ENCODE measurements at places on chromosomes 6 and 20. TPM values are rescaled to one million over a fixed set of nuclear protein-coding genes. Genes with fewer than 3 reads are reported as not detected.

DNA sequence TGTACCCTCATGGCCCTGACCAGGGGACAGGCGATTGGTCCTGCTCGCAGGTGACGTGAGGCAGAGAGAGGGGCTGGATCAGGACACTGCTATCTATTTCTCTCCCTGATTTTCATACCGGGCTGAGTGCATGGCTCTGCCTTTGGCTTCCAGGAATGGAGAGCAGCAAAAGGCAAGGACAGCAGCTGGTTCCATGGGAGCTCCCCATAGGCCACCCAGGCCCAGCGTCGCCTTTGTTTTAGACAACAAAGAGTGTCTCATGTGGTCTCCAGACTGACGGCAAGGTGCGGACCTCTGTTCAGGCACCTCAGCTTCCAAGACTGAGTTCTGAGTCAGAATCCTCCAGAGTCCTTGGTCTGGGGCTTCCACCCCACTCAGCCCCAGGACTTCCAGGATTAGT, 123.1 kb downstream of the VEGFA start:
- ATAC-seq: no peak

GRCh38 chr6:34680802-34681515, 15.6 kb downstream of the ILRUN start:
- ATAC-seq: peak; percentile 75

DNA sequence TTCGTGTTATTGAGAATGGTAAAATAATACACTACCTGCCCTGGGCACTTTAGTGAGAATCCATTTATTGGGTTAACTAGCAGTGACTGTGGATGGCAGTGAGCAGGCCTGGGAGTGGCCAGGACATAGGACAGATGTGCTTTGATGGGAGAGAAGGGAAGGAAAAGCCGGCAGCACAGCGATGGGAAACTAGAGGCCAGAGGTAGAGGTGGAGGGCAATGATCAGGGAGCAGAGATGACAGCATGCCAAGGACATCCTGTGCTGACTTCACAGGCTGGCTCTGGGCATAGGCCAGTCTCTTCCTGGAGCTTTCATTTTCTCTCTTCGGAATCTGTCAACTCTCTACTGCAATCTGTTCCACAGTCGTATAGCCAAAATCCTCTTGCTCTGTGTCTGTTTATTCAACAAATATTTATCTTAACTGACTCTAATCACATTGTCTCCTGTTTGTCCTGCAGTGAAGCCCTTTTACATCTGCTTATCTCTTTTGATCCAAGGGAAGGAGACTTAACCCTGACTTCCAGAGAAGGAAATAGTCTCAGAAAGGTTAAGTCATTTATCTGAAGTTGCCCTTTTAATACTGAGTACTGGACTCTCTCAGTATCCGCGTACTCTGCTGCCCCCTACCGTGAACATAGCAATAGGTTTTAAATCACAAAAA, 18.4 kb upstream of the MMP24 start:
- peak; percentile 84 for ATAC-seq

DNA sequence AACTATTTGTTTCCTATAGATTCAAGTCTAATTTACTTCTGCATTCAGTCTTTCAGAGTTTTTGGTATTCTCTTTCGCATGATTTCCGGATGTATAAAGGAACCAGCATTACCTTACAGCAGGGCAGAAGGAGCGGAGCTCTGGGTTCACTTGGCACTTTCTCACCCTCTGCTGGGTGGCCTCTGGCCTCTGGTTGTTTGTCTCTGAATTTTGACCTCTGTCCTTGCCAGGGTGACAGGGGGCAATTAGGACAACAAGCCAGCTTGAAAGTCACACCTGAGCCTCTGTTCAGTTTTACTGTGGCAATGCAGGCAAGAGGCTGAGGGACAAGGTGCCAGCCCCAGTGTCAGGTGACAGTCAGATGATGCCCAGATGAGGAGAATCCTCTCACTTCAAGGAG, 69.4 kb upstream of the KIF25 start:
- no peak for ATAC-seq

- peak; percentile 55 for ATAC-seq
Measured at GRCh38 chr6:81997090-81997926, 244.8 kb upstream of the TENT5A start.

DNA sequence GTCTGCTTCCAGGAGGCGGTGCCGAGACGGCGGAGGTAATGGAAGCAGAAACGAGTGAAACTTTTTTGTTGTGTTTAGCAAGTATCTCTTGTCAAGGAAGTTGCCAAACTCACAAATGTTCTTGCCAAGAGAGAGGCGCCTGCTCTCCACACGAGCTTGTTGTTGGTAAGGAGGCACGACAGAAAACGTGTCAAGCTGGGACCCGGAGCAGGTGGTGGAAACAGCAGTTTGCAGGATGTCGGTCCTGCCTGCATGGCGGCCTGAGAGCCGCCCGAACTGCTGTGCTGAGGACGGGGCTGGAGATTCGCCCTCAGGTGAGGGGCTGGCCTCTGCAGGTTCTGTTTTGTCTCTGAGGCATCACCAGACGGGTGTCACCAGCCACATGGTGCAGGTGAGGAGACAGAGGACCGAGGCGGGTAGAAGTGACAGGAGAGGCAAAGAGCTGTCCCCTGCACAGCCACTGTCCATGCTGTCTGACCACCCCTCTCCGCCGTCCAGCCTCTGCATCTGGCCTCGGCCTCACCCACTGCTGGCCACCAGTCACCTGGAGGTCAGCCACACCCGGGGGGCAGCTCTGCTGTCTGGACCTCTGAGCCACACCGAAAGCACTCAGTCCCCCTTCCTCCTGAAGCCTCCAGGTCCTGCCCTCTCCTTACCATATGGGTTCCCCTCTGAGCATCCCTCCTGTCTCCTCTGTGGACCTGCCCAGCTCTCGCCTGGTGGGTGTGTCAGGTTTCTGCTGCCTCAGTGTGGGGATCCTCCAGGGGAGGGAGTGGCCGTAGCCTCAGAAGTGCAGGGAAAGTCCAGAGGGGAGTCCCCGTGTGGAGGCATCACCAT, 261.5 kb downstream of the TAF4 start:
- peak; percentile 35 for ATAC-seq

DNA sequence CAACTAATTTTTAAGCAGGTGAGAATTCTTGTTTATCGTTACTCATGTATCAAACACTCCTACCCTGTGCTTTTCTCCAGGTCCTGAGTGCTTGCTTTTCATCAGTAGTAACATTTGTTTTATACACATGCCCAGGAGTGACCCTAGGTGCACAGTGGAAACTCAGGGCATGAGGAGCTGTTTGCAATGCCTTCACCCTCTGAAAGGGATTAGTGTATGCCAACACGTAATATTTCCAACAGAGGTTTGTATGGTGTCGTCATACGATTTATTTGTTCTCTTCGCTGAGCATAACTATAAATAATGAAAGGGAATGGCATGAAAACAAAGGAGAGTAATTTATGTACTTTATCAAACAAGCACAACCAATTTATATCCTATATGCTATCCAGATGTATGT, 537.4 kb upstream of the MMS22L start:
- no peak for ATAC-seq

- ATAC-seq: peak; percentile 7
Measured at GRCh38 chr20:63658749-63659187, 656 bp downstream of the RTEL1 start.

- ATAC-seq: no peak
Measured at GRCh38 chr20:15144916-15145315, 807.5 kb upstream of the FLRT3 start.

DNA sequence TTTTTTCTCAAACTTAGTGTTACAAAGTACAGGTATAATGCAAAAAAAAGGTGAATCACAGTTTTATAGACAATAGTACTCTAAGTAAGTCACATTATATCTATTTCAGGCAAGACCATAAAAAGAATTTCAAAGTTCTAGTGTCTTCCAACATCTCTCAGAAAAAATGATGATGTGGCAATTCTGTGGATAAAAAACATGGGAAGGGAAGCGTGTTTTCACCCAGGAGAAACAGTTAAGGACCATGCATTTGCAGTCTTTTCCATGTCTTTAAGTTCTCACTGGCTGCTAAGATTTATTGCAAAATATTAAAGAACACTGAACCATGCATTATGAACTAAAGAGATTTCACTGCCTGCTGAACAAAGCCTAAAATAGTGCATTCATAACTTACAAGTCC, 1.8 kb downstream of the SSR1 start:
- no peak for ATAC-seq

- ATAC-seq: peak; percentile 92
Measured at GRCh38 chr6:21157186-21157929, 436.2 kb upstream of the SOX4 start.

DNA sequence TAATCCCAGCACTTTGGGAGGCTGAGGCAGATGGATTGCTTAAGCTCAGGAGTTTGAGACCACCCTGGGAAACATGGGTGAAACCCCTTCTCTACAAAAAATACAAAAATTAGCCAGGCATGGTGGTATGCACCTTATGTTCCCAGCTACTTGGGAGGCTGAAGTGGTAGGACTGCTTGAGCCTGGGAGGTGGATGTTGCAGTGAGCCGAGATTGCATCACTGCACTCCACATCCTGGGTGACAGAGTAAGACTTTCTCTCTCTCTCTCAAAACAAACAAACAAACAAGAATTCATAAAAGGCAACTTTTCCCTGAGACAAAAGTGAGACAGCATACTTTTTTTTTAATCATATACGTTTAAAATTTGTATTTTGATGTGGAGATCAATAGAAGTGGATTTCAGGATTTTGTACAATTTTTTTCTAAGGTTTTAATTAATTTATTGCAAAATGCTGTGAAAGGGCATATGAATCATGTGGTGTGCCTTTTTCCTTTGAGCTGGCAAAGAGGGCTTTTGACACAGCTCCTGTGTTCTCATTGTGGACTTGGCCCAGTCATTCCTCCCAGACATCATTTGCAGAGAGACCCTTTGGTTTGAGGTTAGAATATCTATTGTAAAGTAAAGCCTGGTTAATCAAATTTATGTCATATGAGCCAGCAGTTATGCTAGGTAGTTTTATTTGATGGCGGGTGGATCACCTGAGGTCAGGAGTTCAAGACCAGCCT, 77.1 kb downstream of the TULP4 start:
- ATAC-seq: no peak

- no peak for ATAC-seq
Measured at GRCh38 chr6:52293067-52293466, 8.5 kb upstream of the MCM3 start.

GRCh38 chr6:64477391-64477790, 841.8 kb downstream of the PHF3 start:
- ATAC-seq: no peak

DNA sequence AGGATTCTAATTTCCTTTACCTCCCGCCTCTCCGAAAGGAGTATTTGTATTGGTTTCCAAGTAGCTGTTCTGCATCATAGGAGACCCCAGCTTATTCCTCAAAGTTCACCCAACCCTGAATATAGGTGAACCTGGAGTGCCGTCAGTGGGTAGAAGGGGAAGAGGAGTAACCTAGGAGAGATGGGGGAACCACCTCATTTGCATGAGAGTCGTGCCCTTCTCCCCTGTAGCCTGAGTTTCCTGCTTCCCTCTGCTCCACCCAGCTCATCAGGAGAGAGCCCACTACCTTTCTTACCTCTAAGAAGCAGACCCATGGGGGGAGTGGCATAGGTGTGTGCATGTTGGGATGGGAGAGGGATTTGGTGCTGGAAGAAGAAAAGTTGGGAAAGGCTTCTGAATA, 17.3 kb upstream of the WFDC2 start:
- no peak for ATAC-seq

DNA sequence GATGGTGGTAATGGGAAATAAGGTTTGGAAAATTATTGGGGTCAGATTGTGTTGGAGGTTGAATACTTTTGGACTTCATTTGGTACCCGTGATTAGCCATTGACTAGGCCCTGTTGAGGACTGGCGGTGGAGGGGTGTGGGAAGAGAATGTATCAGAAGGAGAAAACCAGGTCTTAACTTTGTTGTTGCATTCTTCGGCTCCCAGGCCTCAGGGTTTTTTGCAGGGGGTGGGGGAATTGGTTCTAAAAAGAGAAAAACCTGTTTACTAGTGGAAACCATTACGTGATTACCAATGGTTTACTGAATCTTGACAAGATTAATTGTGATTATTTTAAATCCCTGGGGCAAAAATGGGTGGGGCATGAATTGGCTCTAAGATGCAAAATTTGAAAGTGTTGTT, 85.1 kb downstream of the PHF20 start:
- ATAC-seq: no peak

DNA sequence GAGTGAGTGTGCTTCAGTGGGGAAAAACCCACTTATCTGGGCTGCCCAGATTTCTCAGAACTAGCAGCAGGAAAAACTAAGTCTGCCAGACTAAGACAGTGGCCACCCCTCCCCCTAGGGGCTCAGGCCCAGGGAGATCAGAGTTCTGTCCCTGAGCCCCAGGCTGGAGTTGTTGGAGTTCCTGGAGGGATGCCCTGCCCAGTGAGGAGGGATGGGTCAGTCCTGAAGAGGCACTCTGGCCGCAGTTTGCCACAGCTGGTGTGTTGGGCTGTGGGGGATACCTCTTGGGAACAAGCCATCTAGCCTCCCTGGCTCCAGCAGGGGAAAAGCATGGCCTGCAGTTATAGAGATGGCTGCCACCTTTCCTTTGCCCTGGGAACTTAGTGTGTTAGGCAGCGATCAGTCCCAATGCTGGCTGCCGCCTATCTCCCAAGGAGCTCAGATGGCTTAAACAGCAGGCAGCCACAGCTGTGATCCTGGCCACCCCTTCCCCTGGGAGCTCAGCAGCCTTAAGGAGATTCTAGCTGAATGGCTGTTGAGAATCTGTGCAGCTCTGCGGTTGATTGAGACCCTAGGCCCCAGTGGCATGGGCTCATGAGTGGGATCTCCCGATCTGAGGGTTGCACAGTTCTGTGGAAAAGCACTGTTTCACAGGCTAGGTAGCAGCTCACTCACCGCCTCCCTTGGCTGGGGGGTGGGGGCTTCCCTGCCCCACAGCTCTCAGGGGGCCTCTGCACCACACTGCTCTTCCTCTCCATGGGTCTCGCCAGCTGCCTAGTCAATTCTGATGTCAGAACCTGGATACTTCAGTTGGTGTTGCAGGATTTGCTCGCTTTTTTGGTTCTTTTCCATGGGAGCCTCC, 13.2 kb downstream of the SIRPG start:
- ATAC-seq: no peak

Gene SPTLC3
- not detected for total RNA-seq

Gene PTPRT
- total RNA-seq: not detected

Gene CPNE5
- total RNA-seq: 2.2 TPM

Gene GSTA3
- total RNA-seq: not detected

Gene OGFRL1
- total RNA-seq: 2.2 TPM

Gene IL17A
- 45.4 TPM for total RNA-seq

Gene TFAP2D
- not detected for total RNA-seq

Gene DAAM2
- total RNA-seq: not detected

Gene BNIP5
- not detected for total RNA-seq

Gene DEFB132
- total RNA-seq: not detected

Gene PPP1R11
- total RNA-seq: 69.9 TPM

Gene RAET1L
- total RNA-seq: not detected

Gene RBPJL
- total RNA-seq: not detected

Gene DEFB127
- total RNA-seq: not detected

Gene EPB41L1
- 0.26 TPM for total RNA-seq

All from activated T-helper 17 cell treated with anti-CD3 and anti-CD28 coated beads, Interleukin-2, amount 50 U/mL, for 72 hours (primary cell).